ENCODE measurements at places on chromosomes 1 and 21. TPM values are rescaled to one million over a fixed set of nuclear protein-coding genes. Genes with fewer than 3 reads are reported as not detected.

The CAMK2N1 gene
- total RNA-seq: not detected

DNA sequence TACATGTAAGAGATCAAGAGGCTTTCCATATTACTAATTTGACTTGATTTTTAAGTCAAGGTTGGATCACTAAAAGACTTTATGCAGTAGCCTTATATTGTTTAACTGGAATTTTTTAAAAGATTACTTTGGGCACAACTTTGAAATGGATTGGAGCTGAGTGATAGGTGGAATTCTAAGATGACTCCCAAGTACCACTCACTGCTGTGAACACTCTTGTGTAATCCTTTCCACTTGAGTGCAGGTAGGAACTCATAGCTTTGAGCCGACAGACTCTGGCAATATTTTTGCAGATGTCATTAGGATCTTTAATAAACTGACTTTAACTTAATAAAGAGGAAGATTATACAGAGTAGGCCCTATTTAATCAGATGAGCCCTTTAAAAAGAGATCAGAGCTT lies 831.1 kb upstream of the NCAM2 start:
- no peak overlapping the region for H3K27ac ChIP-seq
- no peaks in the 10 kb centered on the region for H3K36me3 ChIP-seq
- no peaks in the 10 kb centered on the region for H3K27me3 ChIP-seq
- no peak for DNase-seq

GRCh38 chr21:38993561-38993960 lies 187.8 kb downstream of the ETS2 start:
- H3K4me3 ChIP-seq: no peak overlapping the region
- no peaks in the 10 kb centered on the region for H3K27me3 ChIP-seq
- peaks cover 29% of the 10 kb centered on the region for H3K4me1 ChIP-seq
- H3K27ac ChIP-seq: no peak overlapping the region
- H3K36me3 ChIP-seq: no peaks in the 10 kb centered on the region

DNA sequence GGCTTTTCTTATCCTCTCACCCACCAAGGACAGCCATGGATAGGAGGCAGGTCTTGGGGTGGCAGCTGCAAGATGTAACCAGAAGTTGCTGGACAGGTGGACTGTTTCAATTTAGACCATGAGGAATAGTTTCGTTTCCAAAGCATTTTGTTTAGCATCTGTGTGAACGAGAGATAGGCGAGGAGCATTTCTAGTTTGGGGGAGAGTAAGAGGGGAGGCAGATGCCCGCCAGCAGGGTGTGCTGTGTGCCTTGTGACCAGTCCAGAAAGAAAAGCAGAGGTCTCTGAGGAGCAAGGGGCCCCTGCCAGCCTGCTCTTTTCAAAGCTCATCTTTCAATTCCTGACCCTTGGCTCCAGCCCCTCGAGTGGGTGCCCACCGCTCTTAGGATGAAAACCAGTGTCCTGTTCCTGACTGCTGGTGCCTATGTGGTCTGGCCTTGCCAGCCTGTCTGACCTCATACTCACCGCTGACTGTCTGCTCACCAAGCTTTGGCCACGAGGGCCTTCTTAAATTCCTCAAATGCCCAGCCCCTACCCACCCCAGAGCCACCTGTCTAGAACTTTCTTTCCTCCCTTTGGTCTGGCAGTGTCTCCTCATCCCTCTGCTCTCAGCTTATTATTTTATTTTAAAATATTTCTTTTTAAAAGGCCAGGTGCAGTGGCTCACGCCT lies 8.5 kb downstream of the SERINC2 start:
- H3K27me3 ChIP-seq: no peaks in the 10 kb centered on the region
- peaks cover 43% of the 10 kb centered on the region for H3K4me1 ChIP-seq
- H3K27ac ChIP-seq: no peak overlapping the region

The CDK18 gene
- 0.45 TPM for total RNA-seq

GRCh38 chr21:41768437-41769042 lies 1.7 kb upstream of the RIPK4 start:
- H3K27ac ChIP-seq: no peak overlapping the region
- H3K4me1 ChIP-seq: no peaks in the 10 kb centered on the region
- H3K27me3 ChIP-seq: no peaks in the 10 kb centered on the region
- H3K36me3 ChIP-seq: no peaks in the 10 kb centered on the region

The LRRN2 gene
- not detected for total RNA-seq

The LIN28A gene
- total RNA-seq: not detected

The G0S2 gene
- total RNA-seq: 6.9 TPM

GRCh38 chr1:184524248-184524647 lies 137.4 kb downstream of the C1orf21 start:
- H3K36me3 ChIP-seq: no peaks in the 10 kb centered on the region
- no peaks in the 10 kb centered on the region for H3K4me1 ChIP-seq
- no peak overlapping the region for H3K4me3 ChIP-seq
- no peak overlapping the region for H3K27ac ChIP-seq
- no peaks in the 10 kb centered on the region for H3K27me3 ChIP-seq
- no peak for DNase-seq

DNA sequence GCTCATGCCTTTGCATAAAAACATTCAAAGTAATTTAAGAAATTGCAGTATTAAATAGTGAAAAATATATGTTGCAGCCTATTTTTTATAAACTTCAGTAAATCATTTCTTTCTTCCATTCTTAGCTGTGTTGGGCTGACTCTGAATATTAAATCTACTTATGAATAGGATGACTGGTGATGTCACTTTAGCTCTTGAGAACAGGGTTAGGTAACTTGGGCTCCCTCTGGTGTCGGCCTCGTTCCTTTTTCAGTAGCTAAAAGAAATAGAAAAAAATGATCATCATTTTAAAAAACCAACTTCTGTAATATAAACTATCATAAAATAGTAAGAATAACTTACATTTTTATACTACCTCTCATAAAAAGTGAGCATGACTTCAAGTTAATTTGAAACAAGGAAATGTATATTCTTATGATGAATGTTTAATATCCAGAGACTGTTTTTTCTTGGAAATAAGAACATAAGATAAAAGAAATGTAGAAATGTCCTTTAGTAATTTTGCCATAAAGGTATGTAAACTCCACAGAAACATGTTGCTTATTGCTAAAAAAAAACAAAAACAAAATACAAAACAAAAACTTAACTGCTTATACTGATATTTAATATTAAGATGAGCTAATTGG lies 26.8 kb upstream of the NCAM2 start:
- H3K27ac ChIP-seq: peak overlapping the region; percentile 91
- H3K27me3 ChIP-seq: no peaks in the 10 kb centered on the region
- peaks cover 55% of the 10 kb centered on the region for H3K4me1 ChIP-seq
- H3K36me3 ChIP-seq: no peaks in the 10 kb centered on the region

DNA sequence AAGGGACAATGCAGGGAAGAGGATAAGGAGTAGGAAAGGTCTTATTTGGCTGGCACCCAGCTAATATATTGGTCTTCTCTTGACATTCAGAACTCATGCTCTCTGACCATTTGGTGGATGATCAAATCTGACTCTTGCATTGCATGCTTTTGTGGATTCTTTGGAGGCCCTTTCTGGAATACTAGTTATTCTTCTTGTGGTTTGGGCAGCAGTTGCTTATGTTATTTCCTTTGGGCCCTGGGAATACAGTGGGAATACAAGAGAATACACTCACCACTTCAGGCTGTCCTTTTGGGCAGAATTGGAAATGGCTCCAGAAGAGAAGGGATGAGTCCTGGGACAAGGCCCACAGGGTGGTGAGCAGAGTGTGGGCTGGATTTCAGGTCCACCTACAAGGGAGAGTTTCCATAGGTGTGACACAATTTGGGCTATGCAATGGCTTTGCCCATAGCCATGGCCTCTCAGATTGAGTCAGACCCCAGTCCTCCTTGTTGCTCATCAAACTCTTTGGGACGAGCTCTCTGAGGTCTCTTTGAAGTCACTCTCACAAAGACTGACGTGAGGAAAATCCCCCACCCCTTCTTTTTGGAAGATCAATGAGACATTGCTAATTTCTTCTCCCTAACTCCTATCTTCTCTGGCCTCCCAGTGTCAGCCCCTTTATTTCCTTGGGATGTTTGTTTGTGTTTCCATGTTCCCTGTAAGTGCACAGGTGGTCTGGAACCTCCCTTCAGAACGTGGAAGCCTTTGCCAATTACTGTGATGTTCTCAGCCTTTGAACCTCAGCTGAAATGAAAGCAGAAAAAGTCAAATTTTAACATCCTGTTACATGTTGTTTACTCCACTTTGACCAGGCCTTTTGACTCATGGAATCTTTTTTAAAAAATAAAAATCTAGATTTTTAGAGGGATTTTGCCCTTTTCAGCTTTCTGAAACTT lies 19.4 kb downstream of the HSD11B1 start:
- no peaks in the 10 kb centered on the region for H3K4me1 ChIP-seq
- H3K27me3 ChIP-seq: no peaks in the 10 kb centered on the region
- no peak overlapping the region for H3K27ac ChIP-seq
- DNase-seq: no peak
- no peak overlapping the region for H3K4me3 ChIP-seq

DNA sequence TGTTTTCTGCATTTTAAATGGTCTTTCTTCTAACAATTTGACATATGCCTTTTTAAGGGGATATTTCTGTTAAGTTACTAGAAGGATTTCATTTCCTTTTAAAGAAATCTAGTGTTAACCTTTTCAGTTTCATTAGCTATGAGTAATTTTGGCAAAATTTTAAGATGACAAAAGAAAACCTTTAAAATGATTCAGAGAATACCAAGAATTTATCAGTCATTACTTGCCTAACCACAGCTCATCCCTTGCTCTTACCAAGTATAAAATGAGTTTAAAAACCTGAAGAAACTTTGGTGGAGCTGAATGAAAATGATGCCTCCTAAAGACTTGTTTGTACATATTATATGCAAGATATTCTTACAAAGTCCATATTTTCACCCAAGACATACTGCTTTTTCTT lies 101.7 kb downstream of the NEK7 start:
- DNase-seq: no peak
- H3K36me3 ChIP-seq: no peaks in the 10 kb centered on the region
- H3K4me1 ChIP-seq: peaks cover 12% of the 10 kb centered on the region

- H3K4me3 ChIP-seq: no peak overlapping the region
- no peak overlapping the region for H3K27ac ChIP-seq
- H3K36me3 ChIP-seq: no peaks in the 10 kb centered on the region
- H3K27me3 ChIP-seq: no peaks in the 10 kb centered on the region
These were observed 57.9 kb downstream of the FMN2 start for GRCh38 chr1:240149484-240150094.

DNA sequence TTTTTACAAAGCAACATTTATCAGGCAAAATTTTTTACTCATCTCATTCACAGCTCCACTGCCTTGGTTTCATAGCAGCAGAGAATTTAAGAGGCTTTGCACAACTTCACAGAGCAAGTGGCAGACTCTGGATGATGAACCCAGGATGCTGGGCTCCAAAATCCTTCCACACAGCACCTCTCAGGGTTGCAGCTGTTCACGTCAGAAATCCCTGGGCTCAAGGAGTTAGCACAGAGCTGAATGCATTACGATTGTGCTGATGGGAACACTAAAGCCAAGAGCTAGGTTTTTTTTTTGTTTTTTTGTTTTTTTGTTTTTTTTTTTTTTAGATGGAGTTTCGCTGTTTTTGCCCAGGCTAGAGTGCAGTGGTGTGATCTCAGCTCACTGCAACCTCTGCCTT lies 2.4 kb upstream of the HTR6 start:
- no peak overlapping the region for H3K27ac ChIP-seq
- no peak for DNase-seq
- H3K4me3 ChIP-seq: no peak overlapping the region
- H3K27me3 ChIP-seq: no peaks in the 10 kb centered on the region

The SELE gene
- not detected for total RNA-seq

The SPRR1B gene
- not detected for total RNA-seq

DNA sequence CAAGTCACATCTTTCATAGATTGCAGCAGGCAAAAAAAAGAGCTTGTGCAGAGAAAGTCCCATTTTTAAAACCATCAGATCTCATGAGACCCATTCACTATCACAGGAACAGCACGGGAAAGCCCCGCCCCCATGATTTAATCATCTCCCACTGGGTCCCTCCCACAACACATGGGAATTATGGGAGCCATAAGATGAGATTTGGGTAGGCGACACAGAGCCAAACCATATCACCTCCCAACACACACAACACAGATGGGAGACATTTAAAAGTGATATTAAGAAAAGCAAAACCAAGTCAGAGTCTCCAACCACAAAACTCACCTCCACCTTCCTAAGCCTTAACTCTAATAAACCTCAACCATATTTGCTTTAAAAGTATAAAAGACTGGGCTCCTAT lies 61.5 kb upstream of the TIAM1 start:
- no peak overlapping the region for H3K4me3 ChIP-seq
- no peak overlapping the region for H3K27ac ChIP-seq
- H3K4me1 ChIP-seq: no peaks in the 10 kb centered on the region
- H3K27me3 ChIP-seq: no peaks in the 10 kb centered on the region
- no peaks in the 10 kb centered on the region for H3K36me3 ChIP-seq
- DNase-seq: no peak

DNA sequence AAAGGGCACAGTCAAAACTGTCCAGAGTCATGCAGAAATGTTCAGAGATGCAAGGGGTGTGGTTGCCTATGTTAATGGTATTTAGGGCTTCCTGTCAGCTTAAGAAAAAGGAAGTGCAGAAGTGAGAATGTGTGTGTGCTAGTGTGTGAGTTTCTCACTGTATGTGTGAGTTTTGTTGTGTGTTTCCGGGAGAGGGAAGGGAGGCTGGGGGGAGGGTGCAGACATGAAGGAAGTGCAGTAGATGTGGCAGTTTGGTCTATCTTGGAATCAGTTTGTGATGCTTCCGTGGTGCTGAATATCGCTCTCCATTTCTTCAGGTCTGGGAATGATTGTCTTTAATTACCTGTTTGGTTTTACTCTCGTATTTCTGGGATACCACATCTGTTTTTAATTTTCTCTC lies 16.5 kb upstream of the ATP6V1G3 start:
- H3K4me3 ChIP-seq: no peak overlapping the region
- no peaks in the 10 kb centered on the region for H3K36me3 ChIP-seq
- DNase-seq: peak; percentile 86
- H3K27me3 ChIP-seq: no peaks in the 10 kb centered on the region
- peaks cover 36% of the 10 kb centered on the region for H3K4me1 ChIP-seq

DNA sequence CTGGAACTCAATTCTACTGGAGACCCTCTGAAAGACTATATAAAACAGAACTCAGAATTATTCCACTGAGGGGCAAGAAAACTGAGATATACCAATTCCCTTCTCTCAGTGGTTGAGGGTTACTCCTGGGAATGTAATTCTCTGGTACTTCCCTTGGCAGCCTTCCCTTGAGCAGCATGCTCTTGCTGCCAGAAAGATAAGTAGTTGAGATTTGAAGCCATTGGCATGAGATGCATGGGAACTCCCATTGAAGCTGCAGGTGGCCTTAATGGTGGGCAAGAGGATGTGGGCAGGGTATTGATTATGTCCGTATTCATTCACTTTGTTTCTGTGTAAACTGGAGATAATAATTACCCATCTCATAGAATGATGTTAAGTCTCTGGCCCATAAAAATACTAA lies 28.6 kb upstream of the C1orf185 start:
- H3K27me3 ChIP-seq: no peaks in the 10 kb centered on the region
- H3K4me1 ChIP-seq: no peaks in the 10 kb centered on the region
- DNase-seq: no peak
- H3K27ac ChIP-seq: no peak overlapping the region
- H3K4me3 ChIP-seq: no peak overlapping the region

Data from Karpas-422 (cell line).